ENCODE measurements at places on chromosomes 6 and 20.

- DNase-seq = no peak
Observed at GRCh38 chr6:170030821-170031471, 259.9 kb downstream of the DLL1 start.

DNA sequence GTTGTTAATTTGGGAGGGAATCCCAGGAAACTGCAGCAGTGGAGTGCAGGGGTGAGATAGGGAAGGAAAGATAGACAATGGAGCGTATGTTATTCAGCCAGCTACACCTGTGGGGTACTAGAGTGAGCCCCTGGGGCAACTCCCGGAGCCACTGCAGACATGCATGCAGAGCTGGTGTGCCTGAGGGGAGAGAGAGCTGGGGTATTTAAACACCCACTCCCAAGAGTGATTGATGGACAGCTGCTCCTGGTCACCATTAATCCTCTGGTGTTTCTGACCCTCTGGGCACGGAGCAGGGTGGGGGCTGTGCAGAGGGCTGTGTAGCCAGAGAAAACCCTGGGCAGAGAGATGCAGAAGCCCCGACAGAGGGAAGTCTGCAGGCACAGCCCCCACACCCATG, 146.7 kb upstream of the CDH4 start:
- no peak for DNase-seq

DNA sequence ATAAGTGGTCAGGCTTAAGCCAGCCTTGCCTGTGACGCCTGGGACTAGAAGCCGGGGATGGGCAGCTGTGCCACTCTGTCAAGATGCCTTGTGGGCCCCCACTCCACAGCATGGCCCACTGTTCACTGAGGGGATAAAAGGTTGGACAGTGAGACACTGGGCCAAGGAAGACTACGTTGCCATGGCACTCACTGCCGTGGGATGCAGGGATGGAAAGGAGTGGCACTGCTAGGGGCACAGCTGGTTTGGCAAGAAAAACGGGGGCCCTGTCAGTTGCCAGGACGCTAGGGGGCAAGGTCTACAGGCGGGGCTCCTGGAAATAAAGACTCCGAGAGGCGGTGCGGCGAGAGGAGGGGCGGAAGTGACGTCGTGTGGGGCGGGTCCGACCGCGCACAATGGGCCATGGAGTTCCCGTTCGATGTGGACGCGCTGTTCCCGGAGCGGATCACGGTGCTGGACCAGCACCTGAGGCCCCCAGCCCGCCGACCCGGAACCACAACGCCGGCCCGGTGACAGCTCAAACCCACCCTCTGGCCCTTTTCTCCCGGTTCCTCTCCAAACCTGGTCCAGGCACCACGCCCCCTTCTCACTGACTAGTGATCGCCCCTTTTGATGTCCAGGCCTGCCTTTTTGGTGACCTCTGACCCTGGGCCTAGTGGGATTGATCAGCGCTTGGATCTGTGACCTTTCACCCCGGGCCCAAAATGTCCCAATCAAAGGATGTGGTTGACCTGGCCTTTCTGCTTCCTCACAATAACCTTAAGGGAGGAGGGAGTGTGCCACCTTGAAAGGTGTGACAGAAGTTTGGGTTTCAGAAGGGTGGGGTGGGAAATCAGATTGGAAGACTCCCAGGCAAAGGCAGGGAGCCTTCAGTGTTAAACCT, at the start of gene ATAT1:
Gene ATAT1, plus strand, starts transcription at position 391 of the 883 bp plus-strand sequence.
- peak; percentile 84 for DNase-seq

DNA sequence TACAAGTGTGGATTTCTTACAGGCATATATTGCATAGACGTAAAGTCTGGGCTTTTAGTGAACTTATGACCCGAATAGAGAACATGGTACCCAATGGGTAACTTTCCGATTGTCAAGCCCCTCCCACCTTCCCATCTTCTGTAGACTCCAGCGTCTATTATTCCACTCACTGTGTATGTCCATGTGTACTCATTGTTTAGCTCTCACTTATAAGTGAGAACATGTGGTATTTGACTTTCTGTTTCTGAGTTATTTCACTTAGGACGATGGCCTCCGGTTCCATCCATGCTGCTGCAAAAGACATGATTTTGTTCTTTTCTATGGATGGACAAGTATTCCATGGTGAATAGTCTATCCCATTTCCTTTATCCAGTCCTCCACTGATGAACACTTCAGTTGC, 306.4 kb downstream of the CD83 start:
- no peak for DNase-seq

DNA sequence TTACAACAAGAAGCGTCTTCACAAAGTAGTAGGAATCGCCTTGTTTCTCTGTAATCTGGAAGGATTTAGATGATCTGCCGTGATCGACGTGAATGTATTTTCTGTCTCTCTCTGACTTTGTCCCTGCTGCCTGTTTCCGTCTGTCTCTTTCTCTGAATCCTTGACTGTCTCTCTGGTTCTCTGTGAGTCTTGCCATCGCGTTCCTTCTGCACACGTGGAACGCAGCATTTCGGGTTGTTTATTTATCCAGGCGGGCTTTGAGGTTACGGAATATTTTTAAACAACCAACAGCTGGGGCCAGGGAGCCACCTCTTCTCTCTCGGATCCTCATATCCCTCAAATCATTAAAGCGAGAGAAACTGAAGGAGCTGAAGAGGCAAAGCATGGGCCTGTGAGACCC, 215.9 kb downstream of the ZDHHC14 start:
- DNase-seq = no peak
